Lower lobe of right lung (tissue), 2 donors: ENCODE measurements at places on chromosomes 11 and 22.

GRCh38 chr22:49244466-49245420 is 582.9 kb downstream of the BRD1 start:
- DNase-seq = no peak

- DNase-seq = peak; percentile 64
These were observed 89.1 kb downstream of the RPS6KA4 start for GRCh38 chr11:64447831-64448598.

GRCh38 chr11:118744046-118744445 is 46.9 kb downstream of the DDX6 start:
- DNase-seq = no peak

DNA sequence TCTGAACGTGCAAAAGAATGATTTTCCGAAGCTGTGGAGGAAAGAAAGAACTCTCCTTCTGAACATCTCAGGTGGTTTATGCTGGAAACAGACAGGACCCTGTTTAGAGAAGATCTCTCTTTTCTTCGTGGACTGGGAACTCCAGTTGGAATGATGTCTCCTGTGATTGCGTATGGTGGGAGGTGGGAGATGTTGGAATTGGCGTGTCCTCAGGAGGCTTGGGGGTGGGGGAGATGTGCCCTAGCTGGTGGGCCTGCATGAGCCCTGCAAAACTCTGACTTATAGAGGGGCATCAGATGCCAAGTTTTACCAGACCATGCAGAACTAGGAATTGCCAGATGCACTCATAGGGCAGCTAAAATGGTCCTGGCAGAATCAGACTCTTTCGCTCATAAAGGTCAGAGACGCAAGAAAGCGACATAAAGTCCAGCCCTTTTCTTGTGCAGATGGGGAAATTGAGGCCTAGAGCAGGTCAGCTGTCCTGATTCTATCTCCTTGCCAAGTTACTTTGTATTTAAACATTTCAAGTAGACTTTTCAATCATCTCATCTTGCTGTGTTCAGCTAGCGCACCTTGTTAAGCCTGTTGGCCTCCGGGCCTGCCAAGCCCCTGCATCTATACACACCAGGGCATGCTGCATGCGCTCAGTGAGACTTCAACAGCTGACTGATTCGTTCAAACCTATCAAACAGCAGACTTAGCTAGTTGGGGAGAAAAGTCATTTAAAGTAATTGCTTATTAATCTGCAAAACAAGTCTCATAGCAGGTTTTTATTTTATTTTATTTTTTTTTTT is 34.2 kb upstream of the EHF start:
- no peak for DNase-seq

- DNase-seq = no peak
These were observed 912.1 kb downstream of the TBC1D22A start for GRCh38 chr22:47674600-47674999.

GRCh38 chr11:108672786-108673185 is 7.9 kb downstream of the DDX10 start:
- DNase-seq = no peak

GRCh38 chr11:13388741-13389140 is 74.3 kb downstream of the BTBD10 start:
- no peak for DNase-seq

GRCh38 chr11:110243791-110244190 is 52.6 kb downstream of the RDX start:
- no peak for DNase-seq

- DNase-seq = no peak
These were observed 25.5 kb upstream of the CTSC start for GRCh38 chr11:88363004-88363403.

DNA sequence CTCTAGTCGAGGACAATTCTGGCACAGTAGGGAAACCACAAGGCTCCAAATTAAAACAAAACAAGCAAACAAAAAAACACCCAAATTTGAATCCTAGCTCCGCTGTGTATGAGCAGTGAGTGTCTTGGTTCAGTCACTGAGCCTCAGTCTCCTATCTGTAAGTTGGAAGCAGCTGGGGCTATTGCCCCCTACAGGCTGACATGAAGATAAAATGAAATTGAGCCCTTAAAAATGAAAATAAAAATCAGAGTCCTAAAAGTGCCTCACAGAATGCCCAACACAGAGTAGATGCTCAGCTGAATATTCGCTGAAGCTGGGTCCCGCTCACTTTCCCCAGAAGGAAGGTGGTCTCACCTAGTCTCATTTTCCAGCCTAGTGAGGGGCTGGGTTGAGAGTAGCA is 65.2 kb downstream of the PDE2A start:
- no peak for DNase-seq

- DNase-seq = no peak
These were observed 7.4 kb downstream of the TOLLIP start for GRCh38 chr11:1302041-1302460.

DNA sequence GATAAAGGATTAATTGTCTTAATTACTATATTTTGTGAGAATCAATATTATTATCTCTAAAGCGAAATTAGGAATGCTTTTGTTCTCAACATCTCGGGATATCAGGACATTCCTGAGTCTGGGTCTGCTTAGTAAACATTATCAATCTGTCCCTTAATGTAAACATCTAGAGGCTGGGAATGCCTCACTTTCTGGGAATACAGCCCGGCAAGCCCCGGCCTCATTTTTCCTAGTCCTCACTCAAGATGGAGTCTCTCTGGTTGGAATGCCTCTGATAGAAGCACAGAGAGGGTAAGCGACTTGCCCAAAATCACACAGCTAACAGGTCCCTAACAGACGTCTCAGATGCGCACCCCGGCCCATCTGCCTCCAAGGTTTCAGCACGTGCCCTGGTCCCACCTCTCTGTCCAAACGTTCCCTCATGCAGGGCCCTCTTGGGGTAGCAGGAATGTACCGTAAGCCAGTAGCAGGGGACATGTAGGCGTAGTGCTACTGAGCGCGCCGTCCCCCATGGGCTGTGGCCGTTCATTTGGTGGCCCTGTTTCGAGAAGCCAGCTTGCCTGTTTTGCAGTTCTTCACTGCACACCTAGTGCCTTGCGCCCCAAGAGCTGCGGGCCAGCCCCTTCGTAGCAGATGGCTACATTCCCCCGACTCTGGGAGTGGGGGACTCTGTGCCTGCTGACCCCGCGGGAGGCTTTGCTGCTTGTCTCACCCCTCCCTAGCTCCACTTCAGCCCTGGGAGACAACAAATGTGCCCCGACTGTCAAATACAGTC is 62.2 kb upstream of the FADD start:
- no peak for DNase-seq

DNA sequence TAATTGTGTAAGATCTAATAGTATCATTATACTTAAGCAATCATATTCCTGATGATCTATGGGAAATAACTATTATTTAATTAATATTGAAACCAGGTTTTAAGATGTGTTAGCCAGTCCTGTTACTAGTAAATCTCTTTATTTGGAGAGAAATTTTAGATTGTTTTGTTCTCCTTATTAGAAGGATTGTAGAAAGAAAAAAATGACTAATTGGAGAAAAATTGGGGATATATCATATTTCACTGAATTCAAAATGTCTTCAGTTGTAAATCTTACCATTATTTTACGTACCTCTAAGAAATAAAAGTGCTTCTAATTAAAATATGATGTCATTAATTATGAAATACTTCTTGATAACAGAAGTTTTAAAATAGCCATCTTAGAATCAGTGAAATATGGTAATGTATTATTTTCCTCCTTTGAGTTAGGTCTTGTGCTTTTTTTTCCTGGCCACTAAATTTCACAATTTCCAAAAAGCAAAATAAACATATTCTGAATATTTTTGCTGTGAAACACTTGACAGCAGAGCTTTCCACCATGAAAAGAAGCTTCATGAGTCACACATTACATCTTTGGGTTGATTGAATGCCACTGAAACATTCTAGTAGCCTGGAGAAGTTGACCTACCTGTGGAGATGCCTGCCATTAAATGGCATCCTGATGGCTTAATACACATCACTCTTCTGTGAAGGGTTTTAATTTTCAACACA is 6.4 kb downstream of the BIRC3 start:
- DNase-seq = no peak

- no peak for DNase-seq
These were observed 84.1 kb downstream of the LARGE2 start for GRCh38 chr11:46006418-46007070.

GRCh38 chr11:70458736-70459135 is 60.4 kb downstream of the CTTN start:
- DNase-seq = no peak

- DNase-seq = no peak
These were observed 58.6 kb upstream of the MPEG1 start for GRCh38 chr11:59271247-59271755.

GRCh38 chr22:44828193-44828592 is 75.8 kb downstream of the ARHGAP8 start:
- DNase-seq = no peak

- DNase-seq = no peak
These were observed 694.7 kb downstream of the NTM start for GRCh38 chr11:132064987-132065620.

DNA sequence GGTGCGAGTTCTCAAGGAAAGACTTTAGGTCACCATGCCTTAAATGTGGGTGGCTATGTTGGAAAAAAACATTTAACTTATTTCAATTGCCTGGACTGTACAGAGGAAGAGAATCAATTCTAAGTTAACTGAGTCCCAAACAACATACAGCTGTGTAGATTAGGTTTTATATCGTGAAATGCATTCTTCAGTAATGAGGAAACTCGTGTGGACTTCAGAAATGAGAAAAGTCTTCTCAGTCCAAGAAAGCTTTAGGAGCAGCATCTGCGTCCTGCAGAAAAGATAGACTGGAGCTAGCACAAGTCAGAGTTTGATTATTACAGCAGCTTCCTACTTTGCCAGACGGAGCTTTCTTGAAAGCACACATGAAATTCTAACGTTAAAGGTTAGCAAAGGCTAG is 673.0 kb downstream of the OPCML start:
- DNase-seq = no peak

DNA sequence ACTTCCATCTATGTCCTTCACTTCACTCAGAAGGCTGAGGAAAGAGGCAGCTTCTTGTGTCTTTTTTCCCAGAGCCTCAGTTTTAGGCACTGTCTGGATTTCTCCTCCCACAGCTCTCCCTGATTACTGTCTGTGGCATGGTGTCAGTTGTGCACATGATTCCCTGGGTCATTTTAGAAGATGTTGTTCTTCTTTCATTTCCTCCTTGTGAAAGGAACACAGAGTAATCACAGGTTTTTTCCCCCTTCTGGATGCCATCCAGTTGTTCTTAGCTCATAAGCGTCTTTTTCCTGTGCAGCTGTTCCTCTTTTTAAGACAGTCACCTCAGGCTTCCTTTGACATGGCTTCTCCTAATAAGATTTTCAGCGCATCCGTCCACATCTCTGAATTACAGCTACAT is 212.2 kb downstream of the FAM181B start:
- DNase-seq = no peak

DNA sequence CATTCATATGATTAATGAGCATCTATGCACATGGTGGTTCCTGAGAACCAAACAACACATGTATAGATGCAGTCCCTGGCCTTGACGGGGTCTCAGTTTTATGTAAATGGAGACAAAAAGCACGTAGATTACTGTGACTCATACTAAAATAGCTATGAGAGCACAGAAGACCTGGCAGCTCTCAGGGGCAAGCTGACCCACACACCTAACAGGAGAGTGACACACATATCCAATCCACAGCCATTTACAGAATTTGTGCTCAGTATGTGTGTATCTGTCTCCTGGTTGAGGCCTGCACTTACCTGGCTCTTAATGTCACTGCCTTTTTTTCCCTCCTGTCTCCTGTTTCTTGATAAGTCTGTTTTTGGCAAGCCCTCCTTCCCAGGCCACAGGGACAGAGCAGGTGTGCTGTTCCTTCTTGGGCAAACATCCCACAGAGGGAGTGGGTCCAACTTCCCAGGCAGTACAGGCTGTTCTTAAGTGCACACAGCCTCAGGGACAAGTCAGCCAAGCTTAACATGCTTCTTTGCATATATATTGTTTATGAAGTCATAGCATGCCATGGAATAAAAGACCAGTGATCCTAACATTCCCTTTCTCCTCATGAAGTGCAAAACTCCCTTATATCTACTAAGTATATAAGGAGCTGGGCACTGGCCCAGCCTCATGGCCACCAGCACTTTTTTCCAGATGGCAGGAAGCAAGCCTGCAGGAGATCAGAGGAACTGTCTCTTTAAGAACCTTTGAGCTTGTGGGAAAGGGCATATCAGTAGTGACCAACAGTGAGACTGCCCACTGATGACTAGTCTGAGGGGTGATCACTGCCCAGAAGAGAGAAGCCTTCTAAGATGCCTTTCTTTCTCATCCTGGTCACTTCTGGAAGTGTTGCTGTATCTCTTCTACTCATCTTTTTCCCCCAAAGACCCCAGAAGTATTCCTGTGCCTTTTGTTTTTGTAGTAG is 124.7 kb upstream of the CCDC90B start:
- no peak for DNase-seq

GRCh38 chr11:11313426-11313825 is 39.6 kb downstream of the CSNK2A3 start:
- DNase-seq = peak; percentile 58

DNA sequence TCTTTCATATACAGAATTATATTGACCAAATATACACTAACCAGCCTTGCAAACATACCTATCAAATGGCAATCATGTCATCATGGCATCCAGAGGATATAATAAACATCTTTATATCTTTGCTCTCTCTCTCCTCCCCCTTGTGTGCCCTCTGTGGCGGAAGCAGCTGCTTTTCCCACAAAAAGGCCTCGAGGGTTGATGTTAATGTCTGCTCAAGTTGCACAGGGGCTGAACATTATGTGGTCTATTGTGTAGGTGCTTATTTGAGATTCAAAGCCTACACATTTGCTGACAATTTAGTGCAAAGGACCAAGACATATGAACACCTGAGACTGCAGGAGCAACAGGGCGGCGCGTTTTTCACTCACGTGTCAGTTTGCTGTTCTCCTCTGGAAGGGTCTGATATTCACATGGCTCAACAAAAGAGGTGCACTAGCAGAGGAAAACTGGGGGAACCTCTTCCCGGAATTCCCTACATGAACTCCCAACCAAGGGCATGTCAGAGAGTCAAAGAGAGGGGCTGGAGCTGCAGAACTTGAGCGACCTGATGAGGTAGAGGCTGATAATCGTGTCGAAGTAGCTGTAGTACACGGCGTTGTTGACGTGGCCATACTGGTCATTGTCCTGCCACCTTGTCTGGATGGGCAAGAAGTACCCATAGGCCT is 138.8 kb downstream of the RCN1 start:
- no peak for DNase-seq

GRCh38 chr11:92697461-92698312 is 271.8 kb upstream of the MTNR1B start:
- no peak for DNase-seq

GRCh38 chr22:49869086-49869830 is 15.6 kb downstream of the ZBED4 start:
- no peak for DNase-seq

GRCh38 chr11:126930091-126930841 is 70.3 kb downstream of the KIRREL3 start:
- DNase-seq = no peak
